Stimulated activated CD4-positive, alpha-beta T cell treated with anti-CD3 and anti-CD28 coated beads, Interleukin-4, amount 100 ng/mL, for 24 hours (primary cell): ENCODE measurements at places on chromosomes 11 and 22.

GRCh38 chr11:105929084-105929955 lies 92.7 kb downstream of the MSANTD4 start:
- no peak for DNase-seq

GRCh38 chr11:134587345-134587744 lies 175.3 kb upstream of the B3GAT1 start:
- no peak for DNase-seq

- no peak for DNase-seq
Measured at GRCh38 chr22:46113910-46114517, 36.3 kb upstream of the PPARA start.

DNA sequence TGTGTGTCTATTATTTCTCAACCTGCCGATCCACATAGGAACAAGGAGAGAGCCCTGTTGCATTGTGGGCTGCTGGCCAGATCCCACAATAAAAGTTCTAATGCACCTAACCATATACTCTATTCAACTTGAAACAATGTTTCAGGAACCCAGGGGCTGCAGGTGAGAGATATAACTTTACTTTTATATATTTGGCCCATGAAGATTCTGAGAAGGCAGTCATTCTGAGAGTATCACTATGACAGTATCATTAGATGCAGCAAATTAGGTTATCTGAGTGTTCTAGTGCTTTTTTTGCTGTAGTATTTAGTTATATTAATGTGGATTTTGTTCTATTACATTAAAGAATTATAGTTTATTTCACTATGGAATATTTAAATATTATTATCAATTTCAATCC lies 655.1 kb upstream of the ARHGAP42 start:
- DNase-seq: no peak

DNA sequence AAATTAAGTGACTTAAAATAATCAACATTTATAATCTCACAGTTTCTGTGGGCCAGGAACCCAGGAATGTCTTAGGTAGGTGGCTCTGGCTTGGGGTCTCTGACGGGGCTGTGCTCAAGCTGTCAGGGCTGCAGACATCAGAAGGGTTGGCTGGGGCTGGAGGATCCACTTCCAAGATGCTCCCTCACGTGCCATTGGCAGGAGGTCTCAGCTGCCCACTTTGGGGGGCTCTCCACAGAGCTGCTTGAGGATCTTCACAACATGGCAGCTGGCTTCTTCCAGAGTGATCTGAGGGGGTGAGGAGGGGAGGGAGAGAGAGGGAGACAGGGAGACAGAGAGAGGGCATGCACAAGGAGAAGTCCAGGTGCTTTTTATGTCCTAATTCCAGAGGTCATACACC lies 18.1 kb downstream of the SLC2A11 start:
- DNase-seq: no peak

- DNase-seq: no peak
Measured at GRCh38 chr11:27401280-27401832, 38.3 kb upstream of the CCDC34 start.

- no peak for DNase-seq
Measured at GRCh38 chr11:14722496-14722895, 78.9 kb downstream of the PDE3B start.

GRCh38 chr11:122229481-122230384 lies 113.7 kb upstream of the BLID start:
- DNase-seq: no peak

GRCh38 chr11:33769542-33769941 lies 4.8 kb downstream of the FBXO3 start:
- no peak for DNase-seq

DNA sequence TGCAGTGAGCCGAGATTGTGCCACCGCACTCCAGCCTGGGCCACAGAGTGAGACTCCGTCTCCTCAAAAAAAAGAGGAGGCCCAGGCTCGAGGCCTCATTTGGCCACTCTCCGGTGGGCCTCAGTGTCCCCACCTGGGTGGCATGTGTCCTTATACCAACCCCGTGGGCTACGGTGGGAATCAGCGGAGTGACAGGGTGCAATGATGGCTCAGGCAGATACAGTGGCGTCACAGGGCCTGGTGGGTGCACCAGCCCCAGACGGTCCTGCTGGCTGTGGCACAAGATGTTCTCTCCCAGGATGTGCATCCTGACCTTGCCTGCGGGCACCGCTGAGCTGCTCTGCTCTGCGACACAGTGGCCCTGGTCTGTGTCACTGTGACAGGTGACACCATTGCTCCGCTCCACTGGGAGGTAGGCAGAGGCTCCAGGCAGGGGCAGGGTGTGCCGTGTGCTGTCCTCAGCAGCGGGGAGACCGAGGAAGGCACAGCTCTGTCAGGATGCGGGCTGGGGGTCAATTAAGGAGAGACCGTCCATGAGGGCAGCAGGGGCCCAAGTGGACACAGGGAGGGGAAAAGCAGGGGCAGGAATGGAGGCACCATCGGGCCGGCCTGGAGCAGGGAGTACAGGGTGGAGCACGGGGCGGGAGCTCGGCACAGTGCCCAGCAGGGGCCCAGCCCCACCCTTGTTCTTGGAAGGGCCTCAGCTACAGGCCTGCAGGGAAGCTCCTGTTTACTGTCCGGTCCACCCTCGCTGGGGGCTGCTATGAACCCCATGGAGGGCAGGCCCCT lies 21.7 kb upstream of the TH start:
- no peak for DNase-seq

- no peak for DNase-seq
Measured at GRCh38 chr11:22466351-22466750, 128.2 kb downstream of the SLC17A6 start.

DNA sequence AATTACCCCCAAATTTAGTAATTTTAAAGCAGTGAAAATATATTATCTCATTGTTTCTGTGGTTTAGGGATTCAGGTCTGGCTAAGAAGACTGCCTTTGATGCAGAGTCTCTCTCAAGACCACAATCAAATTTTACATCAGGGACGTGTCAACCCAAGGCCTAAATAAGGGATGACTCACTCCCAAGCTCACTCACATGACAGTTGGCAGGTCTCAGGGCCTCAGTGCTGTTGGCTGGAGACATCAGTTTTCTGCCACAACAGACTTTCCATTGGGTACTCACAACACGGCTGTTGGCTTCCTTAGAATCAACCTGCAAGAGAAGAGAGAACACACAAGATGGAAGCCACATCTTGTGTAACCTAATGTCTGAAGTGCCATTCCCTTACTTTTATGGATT lies 377.3 kb downstream of the FAM181B start:
- no peak for DNase-seq

- DNase-seq: no peak
Measured at GRCh38 chr11:10267821-10268220, 26.2 kb downstream of the SBF2 start.

DNA sequence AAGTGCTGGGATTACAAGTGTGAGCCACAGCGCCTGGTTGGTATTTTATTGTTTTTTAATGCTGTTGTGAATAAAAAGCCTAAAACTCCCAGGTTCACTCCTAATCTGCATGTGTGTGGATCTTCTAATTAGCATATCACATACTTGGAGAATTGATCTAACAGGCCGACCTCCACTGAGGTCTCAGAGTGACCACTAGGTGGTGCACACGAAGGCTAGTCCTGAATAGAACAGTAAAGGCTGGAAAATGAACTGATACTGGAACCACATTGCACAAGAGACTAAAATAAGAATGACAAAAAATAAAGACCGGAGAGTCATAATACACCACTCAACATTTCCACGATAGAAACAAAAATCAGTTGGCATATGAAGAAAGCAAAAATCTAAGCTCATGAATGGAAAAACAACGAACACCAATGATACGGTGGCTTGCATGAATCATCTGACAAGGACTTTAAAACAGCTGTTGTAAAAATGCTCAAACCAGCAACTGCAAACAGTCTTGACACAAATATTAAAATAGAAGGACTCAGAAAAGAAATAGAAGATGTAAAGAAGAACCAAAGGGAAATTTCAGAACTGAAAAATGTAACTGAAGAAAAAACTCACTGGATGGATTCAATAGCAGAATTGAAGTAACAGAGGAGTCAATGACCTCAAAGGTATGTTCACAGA lies 19.2 kb downstream of the PIM3 start:
- peak; percentile 58 for DNase-seq

GRCh38 chr11:65553301-65554001 lies 4.7 kb downstream of the LTBP3 start:
- peak; percentile 55 for DNase-seq

DNA sequence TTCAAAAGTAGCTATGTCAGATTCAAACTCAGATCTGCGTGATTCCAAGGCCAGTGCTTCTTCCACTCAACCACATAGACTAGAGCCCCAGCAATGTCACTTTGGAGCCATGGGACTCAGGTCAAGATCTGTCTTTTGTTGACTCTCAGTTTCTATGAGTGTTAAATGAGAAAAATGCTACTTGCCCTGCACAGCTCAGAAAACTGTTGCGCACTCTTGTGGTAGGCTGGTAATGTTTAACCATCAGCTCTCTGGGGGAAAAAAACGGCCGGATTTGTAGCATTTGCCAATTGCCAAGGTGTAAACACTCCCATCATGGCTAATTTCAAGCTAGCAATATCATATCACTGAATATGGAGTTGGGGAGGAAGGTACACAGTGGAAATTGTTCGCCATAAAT lies 328.1 kb upstream of the SYN3 start:
- no peak for DNase-seq

GRCh38 chr11:8332196-8332595 lies 68.5 kb upstream of the LMO1 start:
- DNase-seq: no peak

GRCh38 chr11:79512706-79513469 lies 72.1 kb upstream of the TENM4 start:
- no peak for DNase-seq

- DNase-seq: no peak
Measured at GRCh38 chr11:122516686-122517085, 138.8 kb upstream of the UBASH3B start.

DNA sequence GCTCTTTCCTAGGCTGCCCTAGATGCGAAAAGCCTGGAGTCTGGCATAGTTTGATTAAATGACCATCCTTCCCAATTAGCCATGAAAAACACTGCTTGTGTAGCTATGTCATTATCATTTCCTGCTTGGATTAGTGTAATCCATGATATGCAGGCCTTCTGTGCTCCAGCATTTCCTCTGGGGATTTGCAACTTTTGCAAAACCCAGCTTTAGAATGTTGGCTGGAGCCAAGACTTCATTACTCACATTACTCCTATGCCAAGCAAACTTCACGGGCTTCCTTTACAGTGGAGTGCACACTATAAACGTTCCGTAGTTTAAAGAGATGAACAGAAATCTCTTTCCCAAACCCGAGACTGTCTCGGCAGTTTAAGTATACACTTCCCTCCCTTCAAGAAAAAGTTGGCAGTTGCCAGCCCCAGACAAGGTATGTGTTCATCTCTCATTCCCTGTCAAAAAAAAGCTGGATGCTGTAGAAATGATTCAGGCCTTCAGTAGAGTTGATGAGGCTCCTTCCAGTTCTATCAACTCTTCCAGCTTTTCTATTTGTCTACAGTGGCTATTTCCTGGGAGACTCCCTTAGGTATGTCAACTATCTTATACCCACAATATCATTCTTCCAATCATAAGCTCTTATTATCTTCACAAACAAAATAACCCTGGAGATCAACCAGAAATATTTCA lies 180.0 kb downstream of the MAML2 start:
- DNase-seq: no peak

GRCh38 chr11:132640952-132641351 lies 891.3 kb downstream of the OPCML start:
- no peak for DNase-seq

DNA sequence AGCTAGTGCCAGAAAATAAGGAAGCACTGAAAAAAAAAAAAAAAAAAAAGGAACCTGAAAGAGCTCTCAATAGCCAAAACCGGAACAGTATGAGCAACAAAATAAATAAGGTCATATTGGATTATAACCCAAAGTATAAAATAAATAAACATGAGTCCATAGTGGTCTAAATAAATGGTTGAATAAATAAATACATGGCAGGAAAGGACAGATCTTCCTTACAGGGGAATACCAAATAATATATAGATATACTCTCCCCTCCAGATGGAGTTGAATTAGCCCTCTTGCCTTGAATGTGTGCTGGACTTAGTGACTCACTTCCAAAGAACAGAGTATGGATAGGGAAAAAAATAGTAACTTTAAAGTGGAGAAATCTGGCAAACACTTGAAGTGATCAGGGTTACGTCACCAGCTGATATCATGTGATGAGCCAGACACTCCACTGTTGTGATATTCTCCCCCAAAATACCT lies 14.3 kb upstream of the ARRB1 start:
- DNase-seq: no peak

- no peak for DNase-seq
Measured at GRCh38 chr11:26319906-26320305, 12.0 kb upstream of the ANO3 start.

- no peak for DNase-seq
Measured at GRCh38 chr11:2120359-2121100, 18.7 kb downstream of the IGF2 start.

DNA sequence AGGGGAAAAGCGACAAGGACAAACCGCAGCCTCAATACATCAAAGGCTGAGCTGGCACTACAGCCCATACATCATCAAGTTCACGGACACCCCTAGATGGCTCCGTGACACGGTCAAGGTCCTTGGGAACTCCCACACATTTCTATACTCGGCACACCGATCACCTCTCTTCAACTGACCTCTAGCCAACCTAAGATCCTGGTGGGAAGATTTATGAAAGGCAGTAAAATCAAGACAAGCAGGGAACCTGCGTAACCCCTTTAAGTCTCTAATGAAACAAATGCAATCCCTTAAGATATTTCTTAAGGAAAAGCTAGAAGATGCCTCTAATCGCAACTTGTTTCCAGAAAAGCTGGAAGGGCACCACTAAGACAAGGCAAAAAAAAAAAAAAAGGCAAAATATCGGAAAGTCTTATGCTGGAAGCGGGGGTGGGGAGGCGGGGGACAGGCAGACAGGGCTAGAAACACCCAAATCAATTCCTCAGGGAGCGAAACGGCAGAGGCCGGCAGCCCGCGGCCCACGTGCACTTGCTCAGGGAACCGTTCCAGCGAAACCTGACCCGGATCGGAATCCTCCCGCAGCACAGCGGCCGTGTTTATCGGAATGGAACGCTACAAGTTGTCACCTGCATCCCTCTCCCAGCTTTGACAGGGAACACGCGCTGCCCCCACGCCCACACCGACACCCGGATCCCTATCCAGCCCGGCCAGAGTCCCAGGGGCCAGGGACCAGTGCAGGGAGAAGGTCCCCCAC lies 1.4 kb downstream of the ARHGAP20 start:
- DNase-seq: no peak

GRCh38 chr11:2701230-2701629 lies 1.4 kb upstream of the KCNQ1OT1 start:
- DNase-seq: no peak

- DNase-seq: no peak
Measured at GRCh38 chr22:49574205-49574880, 253.3 kb downstream of the BRD1 start.
